Uterus (tissue), 4 donors: ENCODE measurements at places on chromosomes 3 and 15. TPM values are rescaled to one million over a fixed set of nuclear protein-coding genes. Genes with fewer than 3 reads are reported as not detected.
A peak's percentile ranks its signal among the peaks of the same experiment; 100 is the strongest.

DNA sequence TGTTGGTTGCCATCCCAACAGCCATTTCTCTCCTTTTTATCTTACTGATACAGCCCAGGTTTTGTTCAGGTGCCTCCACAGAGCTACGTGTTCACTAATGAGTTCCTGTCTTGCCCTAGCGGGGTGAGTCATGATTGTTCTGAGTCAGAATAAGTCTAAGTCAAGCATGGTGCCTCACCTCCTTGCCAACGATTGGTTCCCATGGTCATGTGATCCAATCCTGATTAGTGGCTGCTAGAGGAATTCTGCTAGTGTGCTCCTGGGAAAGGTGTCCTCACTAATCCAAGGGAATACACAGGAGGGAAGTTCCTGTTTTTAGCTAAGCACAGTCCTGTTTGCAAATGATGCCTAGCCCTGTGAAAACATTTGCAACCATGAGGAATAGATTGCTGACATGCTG, 99.8 kb downstream of the NSUN3 start:
- DNase-seq: no peak

- DNase-seq: peak; percentile 62
Measured at GRCh38 chr3:115239717-115240116, 92.6 kb upstream of the ZBTB20 start.

GRCh38 chr3:45978006-45978761, 17.4 kb downstream of the FYCO1 start:
- DNase-seq: no peak

- DNase-seq: no peak
Measured at GRCh38 chr3:94978084-94978483, 915.2 kb downstream of the NSUN3 start.

C3orf49 gene
- total RNA-seq: not detected

CD96 gene
- total RNA-seq: 1.0 TPM

BFSP2 gene
- not detected for total RNA-seq

ZBBX gene
- 8.8 TPM for total RNA-seq

RTP4 gene
- total RNA-seq: 2.4 TPM
